ENCODE measurements at places on chromosomes 4 and X. TPM values are rescaled to one million over a fixed set of nuclear protein-coding genes. Genes with fewer than 3 reads are reported as not detected.

- H3K36me3 ChIP-seq = no peaks in the 10 kb centered on the region
- H3K4me1 ChIP-seq = no peaks in the 10 kb centered on the region
- no peaks in the 10 kb centered on the region for H3K27me3 ChIP-seq
- no peak overlapping the region for H3K4me3 ChIP-seq
- no peak overlapping the region for H3K27ac ChIP-seq
Observed at GRCh38 chr4:128560754-128561495, 248.6 kb upstream of the JADE1 start.

DNA sequence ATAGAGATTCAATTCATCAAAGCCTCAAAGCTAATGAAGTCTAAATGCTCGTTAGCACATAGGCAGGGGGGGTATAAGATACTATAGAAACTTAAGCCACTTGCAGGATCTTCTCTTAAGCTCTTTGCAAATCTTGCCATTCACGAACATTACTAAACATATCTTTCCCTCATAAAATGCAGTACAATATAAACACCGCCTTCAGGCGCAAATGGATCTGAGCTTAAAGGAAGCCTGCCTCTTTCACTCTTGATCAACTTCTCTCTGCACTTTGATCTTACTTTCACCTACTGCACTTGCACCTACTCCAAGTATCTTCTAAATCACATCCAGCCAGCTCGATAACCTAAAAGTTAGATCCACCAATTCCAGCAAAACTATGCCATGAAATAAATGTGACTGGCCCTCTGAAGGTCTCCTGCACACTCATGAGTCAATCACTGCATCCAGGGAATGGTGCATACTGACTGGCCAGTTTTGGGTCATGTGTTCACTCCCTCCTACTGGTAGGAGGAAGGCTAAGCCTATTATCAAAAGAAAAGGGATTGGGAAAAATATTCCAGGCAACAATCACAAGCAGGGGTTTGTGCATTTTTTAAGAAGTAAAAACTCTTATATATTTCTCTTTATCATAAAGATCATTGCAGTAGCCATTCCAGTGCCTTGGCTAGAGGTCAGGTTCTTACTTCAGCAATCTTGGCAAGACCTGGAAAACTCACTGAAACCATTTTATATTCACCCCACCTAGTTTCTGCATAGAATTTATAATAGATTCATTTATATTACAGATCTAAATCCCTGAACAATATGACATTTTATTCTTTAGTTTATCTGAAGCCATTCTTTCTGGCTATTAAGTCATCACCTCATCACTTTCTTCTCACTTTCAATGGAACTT is 222.0 kb downstream of the PPP3CA start:
- H3K27me3 ChIP-seq = no peaks in the 10 kb centered on the region

Gene HSFX3
- not detected for total RNA-seq

Gene MAGEH1
- 41.4 TPM for total RNA-seq

- no peaks in the 10 kb centered on the region for H3K4me1 ChIP-seq
- no peaks in the 10 kb centered on the region for H3K27me3 ChIP-seq
- H3K36me3 ChIP-seq = no peaks in the 10 kb centered on the region
- no peak overlapping the region for H3K27ac ChIP-seq
Observed at GRCh38 chr4:121155893-121156292, 8.2 kb downstream of the TNIP3 start.

Gene CFAP99
- total RNA-seq = not detected

GRCh38 chr4:147913137-147913536 is 181.2 kb downstream of the ARHGAP10 start:
- no peaks in the 10 kb centered on the region for H3K27me3 ChIP-seq
- H3K27ac ChIP-seq = no peak overlapping the region
- DNase-seq = no peak
- no peak overlapping the region for H3K4me3 ChIP-seq
- peaks cover 10% of the 10 kb centered on the region for H3K4me1 ChIP-seq
- no peaks in the 10 kb centered on the region for H3K36me3 ChIP-seq

Gene TRIM60
- total RNA-seq = not detected

DNA sequence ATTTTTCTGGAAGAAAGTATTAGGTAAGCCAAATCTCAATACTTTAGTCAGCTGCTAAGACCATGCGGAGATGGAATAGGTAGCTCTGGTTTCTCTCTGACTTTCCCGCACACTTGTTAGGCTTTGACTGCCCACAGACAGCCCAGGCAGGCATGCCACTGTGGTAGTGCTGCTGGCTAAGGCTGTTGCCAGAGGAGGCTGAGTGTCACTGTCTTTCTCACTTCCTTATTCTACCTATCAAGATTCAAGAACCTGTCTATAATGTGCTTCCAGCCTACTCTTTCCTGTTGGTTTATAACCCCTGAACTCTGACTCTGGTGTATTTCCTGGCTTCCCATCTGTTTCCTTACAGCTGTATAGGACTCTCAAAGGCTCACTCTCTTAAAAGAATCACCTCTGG is 81.8 kb upstream of the TRPC5 start:
- H3K4me1 ChIP-seq = no peaks in the 10 kb centered on the region
- no peak for DNase-seq
- no peaks in the 10 kb centered on the region for H3K27me3 ChIP-seq
- H3K36me3 ChIP-seq = no peaks in the 10 kb centered on the region
- H3K4me3 ChIP-seq = no peak overlapping the region
- H3K27ac ChIP-seq = no peak overlapping the region

- H3K27me3 ChIP-seq = no peaks in the 10 kb centered on the region
- H3K27ac ChIP-seq = no peak overlapping the region
- no peaks in the 10 kb centered on the region for H3K36me3 ChIP-seq
- DNase-seq = peak; percentile 62
Observed at GRCh38 chr4:127400731-127401346, 231.9 kb upstream of the INTU start.

Gene CXCL10
- total RNA-seq = not detected

- no peak overlapping the region for H3K27ac ChIP-seq
- DNase-seq = no peak
- no peaks in the 10 kb centered on the region for H3K27me3 ChIP-seq
- no peaks in the 10 kb centered on the region for H3K4me1 ChIP-seq
- H3K36me3 ChIP-seq = no peaks in the 10 kb centered on the region
Observed at GRCh38 chr4:75834095-75834771, 68.0 kb downstream of the PPEF2 start.

Gene RAB9B
- 2.3 TPM for total RNA-seq

DNA sequence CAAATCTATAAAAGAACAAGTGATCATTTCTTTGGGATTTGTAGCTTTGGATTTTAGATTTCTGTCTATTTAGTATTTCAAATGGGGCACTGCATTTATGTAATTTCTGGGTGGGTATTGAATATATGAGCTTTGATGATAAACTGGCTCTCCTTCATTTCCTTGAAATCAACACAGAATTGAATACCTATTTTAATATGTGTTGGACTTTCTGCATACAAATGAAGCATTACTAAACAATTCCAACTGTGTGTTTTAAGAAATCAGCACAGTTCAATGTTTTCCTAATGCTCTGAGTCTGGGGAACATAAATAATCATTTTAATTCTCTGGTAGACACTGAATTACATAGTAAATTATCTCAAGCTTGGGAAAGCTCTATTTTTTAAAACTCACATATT is 42.0 kb upstream of the GBA3 start:
- H3K27ac ChIP-seq = no peak overlapping the region
- no peaks in the 10 kb centered on the region for H3K27me3 ChIP-seq
- no peak for DNase-seq
- no peaks in the 10 kb centered on the region for H3K36me3 ChIP-seq

Gene PCYT1B
- total RNA-seq = 0.87 TPM

- H3K4me3 ChIP-seq = no peak overlapping the region
- H3K36me3 ChIP-seq = peaks cover 19% of the 10 kb centered on the region
- peak overlapping the region; percentile 82 for H3K27ac ChIP-seq
- no peak for DNase-seq
- H3K4me1 ChIP-seq = peaks cover 13% of the 10 kb centered on the region
Observed at GRCh38 chr4:183639291-183639690, 19.7 kb downstream of the RWDD4 start.

DNA sequence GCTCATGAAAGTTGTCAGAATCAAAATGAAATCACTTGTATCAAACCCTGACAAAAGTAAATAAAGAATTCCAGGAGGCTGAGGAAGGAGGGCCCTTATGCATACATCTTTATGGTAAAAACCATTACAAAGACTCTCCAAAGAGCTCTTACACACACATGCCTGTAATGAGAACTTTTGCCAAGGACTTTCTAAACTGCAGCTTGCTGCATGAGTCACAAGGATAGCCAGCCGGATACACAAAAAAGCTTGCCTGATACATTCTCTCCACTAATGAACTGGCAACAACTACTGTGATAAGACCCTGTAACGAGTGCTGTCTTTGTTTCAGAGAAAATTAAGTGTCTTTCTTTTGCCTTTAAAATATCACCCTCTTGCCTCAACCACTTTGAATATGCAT is 618.1 kb downstream of the PPP4R3C start:
- no peak for DNase-seq
- H3K4me1 ChIP-seq = no peaks in the 10 kb centered on the region
- H3K27ac ChIP-seq = no peak overlapping the region
- H3K4me3 ChIP-seq = no peak overlapping the region
- H3K27me3 ChIP-seq = no peaks in the 10 kb centered on the region

- H3K36me3 ChIP-seq = no peaks in the 10 kb centered on the region
- H3K4me3 ChIP-seq = peak overlapping the region; percentile 12
- H3K27ac ChIP-seq = peak overlapping the region; percentile 79
- no peaks in the 10 kb centered on the region for H3K27me3 ChIP-seq
- no peak for DNase-seq
- H3K4me1 ChIP-seq = no peaks in the 10 kb centered on the region
Observed at GRCh38 chrX:3699821-3700381, 13.5 kb downstream of the PRKX start.

Gene PCDH10
- 4.4 TPM for total RNA-seq

DNA sequence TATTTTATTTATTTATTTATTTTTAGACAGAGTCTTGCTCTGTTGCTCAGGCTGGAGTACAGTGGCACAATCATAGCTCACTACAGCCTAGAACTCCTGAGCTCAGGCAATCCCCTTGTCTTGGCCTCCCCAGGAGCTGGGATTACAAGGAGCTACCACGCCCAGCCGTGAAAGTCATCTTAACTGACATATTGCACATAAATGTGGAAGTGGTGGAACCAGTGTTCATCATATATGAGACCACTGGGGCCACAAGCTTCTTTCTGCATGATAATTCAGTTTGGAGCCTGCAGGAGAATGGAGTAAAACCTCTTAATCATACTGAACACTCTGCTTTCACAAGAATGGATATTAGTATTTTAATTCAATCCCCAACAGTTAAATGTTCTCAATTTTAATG is 12.5 kb upstream of the CTSO start:
- H3K36me3 ChIP-seq = no peaks in the 10 kb centered on the region
- no peaks in the 10 kb centered on the region for H3K4me1 ChIP-seq
- no peak for DNase-seq
- no peak overlapping the region for H3K4me3 ChIP-seq
- H3K27ac ChIP-seq = no peak overlapping the region

Gene FRG2
- not detected for total RNA-seq

GRCh38 chr4:103067841-103068547 is 8.6 kb downstream of the SLC9B2 start:
- H3K27me3 ChIP-seq = no peaks in the 10 kb centered on the region
- no peaks in the 10 kb centered on the region for H3K36me3 ChIP-seq
- DNase-seq = no peak
- H3K4me3 ChIP-seq = no peak overlapping the region
- no peaks in the 10 kb centered on the region for H3K4me1 ChIP-seq
- H3K27ac ChIP-seq = no peak overlapping the region

DNA sequence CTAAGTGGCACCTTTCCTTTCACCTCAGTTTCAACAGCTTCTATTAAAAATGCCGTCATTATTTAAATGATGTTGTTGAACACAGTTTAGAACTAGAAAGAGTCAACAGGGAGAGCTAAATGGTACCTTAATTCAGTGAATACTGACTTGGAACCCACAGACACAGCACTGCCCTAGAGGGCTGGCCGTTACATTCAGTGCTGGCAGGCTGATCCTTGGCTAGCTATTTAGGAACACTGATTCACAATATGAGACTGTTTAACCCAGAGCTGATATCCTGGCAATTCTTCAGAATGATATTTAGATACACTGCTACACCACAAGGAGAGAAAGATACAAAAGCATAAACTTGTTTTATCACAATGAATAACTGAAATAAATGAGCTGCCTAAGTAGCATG is 12.7 kb upstream of the NAAA start:
- no peak overlapping the region for H3K4me3 ChIP-seq
- no peaks in the 10 kb centered on the region for H3K36me3 ChIP-seq
- no peak for DNase-seq
- no peak overlapping the region for H3K27ac ChIP-seq

GRCh38 chr4:89847571-89848325 is 10.8 kb upstream of the SNCA start:
- no peak overlapping the region for H3K4me3 ChIP-seq
- H3K4me1 ChIP-seq = no peaks in the 10 kb centered on the region
- DNase-seq = no peak
- H3K27me3 ChIP-seq = no peaks in the 10 kb centered on the region
- H3K36me3 ChIP-seq = no peaks in the 10 kb centered on the region
- no peak overlapping the region for H3K27ac ChIP-seq
